ENCODE measurements at places on chromosomes 7 and 10.

GRCh38 chr10:73478636-73479035 lies 17.2 kb downstream of the PPP3CB start:
- no peak for DNase-seq

- DNase-seq, result no peak
These were observed 105.7 kb downstream of the ELAPOR2 start for GRCh38 chr7:86953653-86954336.

DNA sequence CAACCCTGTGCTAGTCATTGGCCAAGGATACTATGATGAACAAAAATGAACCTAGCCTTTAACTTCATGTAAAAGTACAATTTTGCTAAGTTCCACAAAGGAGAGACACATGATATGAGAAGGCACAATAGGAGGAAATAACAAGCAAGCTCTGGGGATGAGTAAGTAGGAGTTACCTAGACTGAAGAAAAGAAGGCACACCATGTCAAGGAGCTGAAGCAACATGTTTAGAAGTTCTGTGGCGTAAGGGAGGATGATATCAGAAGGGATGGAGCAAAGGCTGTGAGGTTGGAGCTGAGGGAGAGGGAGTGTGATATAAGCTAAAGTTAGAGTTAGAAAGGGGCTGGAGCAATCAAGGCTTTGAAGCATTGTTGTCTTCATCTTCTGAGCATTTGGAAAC lies 25.6 kb downstream of the KIFBP start:
- no peak for DNase-seq

DNA sequence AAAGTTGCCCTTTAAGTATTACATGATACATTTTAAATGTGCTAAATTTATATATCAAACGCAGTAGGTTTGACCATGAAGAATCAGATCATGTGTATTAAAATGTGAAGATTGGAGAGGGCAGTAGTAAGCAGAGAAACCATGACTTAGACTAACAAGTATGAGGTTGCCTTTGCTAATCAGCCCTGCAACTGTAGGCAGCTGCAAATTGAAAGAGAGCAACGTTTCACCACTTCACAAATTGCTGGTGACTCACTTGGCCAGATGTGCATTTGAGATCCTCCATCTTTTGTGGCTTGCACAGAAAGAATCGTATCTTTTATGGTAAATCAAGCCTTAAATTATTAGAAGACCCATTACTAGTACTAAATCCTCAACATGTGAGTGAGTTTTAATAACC lies 10.1 kb upstream of the SEMA3A start:
- no peak for DNase-seq

GRCh38 chr10:27030060-27030459 lies 70.2 kb downstream of the ANKRD26 start:
- DNase-seq, result no peak

GRCh38 chr10:33365871-33366411 lies 31.5 kb upstream of the NRP1 start:
- DNase-seq, result no peak

DNA sequence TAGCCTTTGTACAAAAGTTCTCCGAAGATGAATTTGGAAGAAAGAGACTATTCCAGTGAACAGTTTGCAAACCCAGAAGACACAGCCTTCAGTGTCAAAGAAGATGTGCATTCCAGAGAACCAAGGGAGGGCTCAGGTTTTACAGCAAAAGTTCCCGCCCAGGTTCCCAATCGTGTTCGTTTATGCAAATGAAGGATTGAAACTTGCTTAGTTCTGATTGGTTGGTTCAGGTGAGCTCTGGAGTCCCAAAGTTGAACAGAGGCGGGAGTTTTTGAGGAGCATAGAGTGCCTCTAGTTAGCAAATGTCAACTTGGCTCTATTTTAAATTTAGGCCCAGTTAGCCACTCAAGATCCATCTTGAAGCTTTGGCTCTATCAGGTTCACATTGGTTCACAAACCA lies 51.3 kb downstream of the TMEM270 start:
- DNase-seq, result no peak

All from effector CD4-positive, alpha-beta T cell (primary cell).